Colonic mucosa (tissue), 4 donors: ENCODE measurements at places on chromosomes 6 and 20.

DNA sequence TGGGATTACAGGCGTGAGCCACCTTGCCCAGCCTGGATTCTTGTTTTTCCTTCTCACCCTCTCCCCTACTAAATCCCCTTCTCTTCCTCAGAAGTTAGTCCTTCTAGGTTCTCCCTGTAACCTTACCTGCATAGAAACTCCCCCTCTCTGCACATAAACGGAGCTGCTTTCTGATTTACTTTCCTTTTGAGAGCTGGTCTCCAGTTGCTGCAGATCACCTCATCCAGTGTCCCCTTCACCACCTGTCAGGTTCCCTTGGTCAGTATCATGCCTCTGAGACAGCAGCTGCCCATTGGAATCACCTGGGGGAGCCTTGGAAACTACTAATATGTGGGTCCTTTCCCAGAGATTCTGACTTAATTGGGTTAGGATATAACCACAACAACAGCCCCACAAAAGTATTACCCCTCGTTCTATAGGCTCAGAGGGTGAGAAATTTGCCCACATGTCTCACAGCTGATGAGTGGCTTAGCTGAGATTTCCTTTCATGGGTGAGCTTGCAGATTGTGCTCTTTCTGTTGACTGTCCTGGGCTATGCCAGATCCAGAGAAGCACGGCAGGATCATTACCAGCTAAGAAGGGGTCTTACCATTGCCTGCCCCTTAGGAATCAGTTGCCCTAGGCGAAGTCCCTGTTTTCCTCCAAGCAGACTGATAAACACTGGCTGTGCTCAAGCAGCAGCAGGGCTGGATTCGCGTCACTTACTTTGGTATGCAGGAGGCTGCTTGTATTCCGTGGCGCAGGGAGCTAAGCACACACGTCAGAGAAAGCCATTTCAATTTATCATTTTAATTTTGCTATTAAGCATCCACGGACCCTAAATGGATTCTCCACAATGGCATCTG, 51.3 kb downstream of the AKAP12 start:
- DNase-seq = peak; percentile 22

DNA sequence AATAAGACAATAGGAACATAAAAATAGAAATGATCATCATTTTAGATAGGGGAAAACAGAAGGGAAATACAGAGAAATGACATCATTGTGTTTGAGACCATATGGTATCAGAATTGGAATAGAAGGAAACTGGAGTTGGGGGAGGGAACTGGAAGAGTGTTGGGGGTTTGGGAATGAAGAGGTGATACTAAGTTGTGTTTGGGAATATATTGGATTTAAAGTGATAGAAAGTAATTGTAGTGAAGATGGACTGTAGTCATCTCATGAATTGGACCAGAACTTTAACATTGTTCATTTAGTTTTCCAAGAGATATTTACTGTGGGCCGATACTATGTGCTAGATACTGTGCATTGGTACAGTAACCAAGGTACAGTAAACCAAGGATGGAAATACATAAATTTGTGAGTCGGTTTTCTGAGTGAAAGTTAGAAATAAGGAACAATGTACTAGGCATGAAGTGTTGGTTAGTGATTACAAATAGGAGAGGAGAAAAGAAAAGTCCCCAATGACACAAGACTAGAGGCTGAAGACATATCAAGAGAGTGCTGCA, 32.3 kb downstream of the KCNQ5 start:
- no peak for DNase-seq

- no peak for DNase-seq
Measured at GRCh38 chr20:14951105-14951504, 613.7 kb upstream of the FLRT3 start.

DNA sequence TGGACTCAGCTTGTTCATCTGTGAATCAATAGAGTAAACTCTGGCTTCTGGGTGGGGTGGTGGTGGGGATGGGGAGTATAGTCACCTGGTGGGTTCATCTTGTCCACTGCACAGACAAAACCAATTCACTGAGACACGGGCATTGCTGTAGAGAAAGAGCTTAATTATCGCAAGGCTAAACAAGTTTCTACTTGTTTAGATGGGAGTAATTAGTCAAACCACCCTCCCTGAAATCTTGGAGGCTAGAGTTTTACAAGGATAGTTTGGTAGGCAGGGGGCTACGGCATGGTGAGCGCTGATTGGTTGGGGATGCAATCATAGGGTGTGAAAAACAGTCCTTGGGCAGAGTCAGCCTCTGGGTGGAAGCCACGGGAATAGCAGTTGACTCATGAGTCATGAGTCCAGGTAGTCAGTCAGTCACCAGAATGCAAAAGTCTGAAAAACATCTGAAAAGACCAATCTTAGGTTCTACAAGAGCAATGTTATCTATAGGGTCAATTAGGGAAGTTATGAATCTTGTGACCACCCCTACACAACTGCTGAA, 77.8 kb downstream of the STMND1 start:
- no peak for DNase-seq

DNA sequence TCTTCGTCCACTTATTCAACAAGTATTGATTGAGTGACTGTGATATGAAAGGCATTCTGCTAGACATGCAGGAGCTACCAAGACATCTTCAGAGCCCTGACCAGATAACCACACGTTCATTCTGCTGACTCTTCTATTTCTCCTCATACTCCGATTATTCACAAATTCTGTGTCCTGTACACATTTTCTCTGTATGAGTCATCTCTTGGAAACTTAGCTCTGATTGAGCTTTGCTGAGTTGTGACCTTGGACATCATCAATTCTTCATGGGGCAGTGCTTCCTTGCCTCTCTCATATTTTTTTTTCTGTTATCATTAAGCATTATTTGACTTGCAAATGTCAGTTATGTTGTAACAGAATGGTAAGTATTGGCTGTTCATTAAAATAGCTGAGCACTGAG, 351.6 kb upstream of the CNR1 start:
- no peak for DNase-seq

GRCh38 chr6:71228461-71229041, 60.1 kb upstream of the OGFRL1 start:
- DNase-seq = no peak

DNA sequence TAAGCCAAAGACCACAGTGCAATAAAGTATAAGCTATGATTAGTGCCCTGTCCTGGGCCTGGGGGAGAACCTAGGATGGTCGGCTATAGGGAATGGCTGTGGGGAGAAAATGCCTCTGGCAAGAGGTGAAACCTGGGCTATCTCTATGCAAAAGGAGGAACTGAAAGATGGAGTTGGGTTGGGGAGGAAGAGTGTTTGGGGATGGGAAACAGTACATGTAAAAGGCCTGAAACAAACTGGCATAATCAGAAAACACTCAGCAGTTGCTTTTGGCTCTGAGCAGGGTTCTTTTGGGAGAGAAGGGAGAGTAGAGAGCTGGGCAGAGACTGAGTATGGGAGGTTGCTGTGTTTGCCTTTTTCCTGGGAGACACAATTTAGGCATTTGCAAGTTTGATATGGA, 31.9 kb upstream of the FUCA2 start:
- no peak for DNase-seq

- DNase-seq = peak; percentile 37
Measured at GRCh38 chr6:13485923-13486562, 1.4 kb downstream of the GFOD1 start.

GRCh38 chr6:122050242-122050755, 349.2 kb upstream of the HSF2 start:
- DNase-seq = no peak

DNA sequence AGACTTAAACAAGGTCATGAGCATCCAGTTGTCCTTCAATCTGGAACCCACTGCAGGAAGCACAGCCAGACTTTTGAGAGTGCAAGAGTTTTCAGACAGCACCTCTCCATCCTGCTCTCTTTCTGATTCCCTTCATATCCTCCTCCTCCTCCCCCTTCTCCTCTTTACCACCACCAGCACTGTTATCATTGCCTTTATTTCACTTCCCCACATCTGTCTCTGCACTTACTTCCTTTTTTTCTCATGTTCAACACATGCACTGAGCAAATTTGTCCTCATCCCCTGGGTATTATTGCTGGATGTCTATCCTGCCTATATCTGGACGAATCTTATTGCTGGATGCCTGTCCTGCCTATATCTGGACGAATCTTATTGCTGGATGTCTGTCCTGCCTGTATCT, 554.8 kb downstream of the DHX35 start:
- DNase-seq = no peak

DNA sequence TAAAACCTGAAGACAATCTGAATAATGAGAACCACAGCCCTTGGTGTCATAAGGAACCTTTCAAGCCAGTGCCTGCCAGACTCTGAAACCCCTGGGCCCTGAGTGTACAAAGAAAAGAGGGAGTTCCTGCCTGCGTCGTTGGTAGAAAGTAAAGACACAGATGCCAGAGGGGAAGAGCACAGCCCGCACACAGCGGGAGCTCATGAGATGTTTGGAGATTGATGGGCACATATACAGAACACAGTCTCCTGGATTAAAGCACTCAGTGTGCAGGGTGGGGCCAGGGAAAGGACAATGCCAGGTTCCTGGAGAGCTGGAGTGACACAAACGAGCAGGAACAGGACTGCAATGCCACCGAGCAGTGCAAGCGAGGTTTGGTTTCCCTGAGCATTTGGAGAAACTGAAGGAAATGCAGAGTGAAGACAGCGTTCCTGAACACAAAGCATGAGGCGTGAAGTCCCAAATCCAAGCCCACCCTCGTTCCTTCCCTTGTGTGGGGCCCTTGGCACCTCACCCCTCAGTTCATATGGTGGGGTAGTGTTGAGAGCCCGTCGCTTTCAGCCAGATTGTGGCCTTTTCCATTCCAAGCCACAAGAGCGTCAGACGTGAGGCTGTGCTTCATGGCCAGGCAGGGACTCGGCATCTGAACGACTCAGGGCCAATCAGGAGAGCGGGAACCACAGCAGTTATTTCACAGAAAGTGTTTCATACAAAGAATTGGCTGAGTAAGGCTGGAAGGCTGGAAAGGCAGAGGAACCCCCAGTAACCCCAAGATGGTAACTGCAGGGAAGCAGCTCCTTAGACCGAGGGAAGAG, 41.0 kb upstream of the RPS6KA2 start:
- DNase-seq = no peak

DNA sequence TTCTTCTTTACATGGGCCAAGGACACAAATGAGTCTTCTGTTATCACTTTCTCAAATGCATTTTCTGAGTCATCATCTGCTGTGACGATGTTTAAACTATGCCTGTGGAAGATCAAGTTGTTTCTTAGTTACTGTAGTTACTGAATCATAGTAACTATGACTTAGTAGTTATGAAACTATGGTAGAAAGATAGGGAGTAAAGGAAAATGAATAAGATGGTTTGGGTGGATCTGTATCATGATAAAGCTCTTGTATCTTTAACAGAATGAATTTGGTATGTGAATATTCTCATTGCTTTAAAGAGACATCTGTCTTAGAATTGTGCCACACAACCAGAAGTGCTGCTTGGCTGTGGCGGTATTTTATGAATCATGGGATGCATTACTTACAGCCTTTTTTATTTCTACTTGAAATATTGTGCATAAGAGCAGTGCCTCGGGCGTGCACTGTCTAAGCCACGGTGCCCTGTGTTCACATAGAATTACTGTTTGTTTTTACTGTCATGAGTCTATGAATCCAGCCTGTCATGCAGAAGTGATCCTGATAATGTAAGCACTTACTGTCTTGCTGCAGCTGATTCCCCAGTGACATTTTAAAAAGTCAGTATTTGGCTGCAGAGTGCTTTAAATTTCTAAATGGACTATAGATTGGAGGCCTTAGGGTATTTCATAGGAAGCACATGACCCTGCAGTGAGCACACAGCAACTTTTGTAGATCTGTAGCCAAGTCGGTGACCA, 215.2 kb downstream of the TMEM242 start:
- DNase-seq = no peak

- DNase-seq = no peak
Measured at GRCh38 chr6:136987526-136987925, 57.2 kb downstream of the IL20RA start.

GRCh38 chr6:109083657-109084056, 11.0 kb downstream of the SESN1 start:
- no peak for DNase-seq

DNA sequence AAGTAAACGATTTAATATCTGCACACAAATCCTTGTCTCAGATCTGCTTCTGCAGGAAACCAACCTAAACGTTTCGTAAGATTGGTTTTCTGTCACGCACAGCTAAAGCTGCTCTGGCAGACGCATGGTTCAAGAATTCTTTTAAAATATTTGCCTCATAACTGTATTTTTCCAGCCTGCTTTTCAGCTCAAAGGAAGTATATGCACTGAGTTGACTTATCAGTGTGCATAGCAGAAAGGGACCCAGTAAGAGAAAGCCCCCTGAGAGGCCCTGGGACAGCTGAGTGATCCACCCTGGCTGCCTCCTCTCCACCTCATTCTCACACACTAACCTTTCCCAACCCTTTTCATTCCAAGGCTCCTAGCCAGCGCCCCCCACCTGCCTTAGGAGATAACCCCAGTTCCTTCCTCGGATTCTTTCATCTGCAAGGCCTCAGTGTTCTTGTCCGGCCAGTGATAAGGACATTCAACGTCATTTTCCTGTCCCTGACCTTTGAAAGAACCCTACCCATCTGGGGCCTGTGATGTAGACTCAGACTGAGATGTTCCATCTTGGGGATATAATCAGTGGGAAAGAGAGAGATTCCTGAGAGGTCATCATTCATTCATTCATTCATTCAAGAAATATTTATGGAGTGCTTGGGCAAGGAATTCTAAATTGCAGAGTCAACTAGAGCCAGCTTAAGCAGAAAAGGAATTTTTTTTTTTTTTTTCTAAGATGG, 22.4 kb upstream of the SLC9A8 start:
- DNase-seq = no peak

- no peak for DNase-seq
Measured at GRCh38 chr20:19095762-19096161, 116.7 kb upstream of the SLC24A3 start.

DNA sequence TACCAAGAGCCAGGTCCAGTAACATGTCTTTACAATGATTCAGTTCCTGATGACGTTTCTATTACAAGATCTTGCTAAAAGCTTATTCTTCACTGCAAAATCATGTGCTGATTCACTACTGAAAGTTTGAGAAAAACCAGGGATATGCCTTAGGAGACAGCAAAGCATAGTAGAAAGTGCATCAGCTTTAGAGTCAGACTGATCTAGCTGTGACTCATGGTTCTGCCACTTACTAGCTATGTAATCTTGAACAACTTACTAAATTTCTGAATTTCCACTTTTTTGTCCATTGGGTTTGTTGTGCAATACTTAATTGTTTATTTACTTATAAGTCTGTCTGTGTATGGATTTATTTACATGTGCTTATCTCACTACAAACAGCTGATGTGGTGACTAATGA, 198.5 kb upstream of the RSPO3 start:
- no peak for DNase-seq

DNA sequence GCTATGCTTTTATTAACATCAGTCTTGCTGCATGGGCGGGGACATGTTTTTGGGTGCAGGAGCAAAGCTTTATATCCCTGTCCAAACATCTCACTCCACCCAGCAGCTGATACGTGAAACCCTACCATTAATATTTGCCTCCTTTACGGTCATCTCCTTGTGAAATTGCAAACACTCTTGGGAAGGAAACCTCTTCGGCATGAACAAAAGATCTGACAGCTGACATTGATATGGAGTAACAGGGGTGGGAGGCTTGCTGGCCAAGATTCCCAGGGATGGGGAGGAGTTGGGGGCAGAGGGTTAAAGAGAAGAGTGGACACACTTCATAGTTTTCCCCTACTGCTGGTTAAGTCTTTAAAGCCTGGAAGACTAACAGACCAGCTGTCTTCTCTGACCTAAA, 22.2 kb upstream of the VEGFA start:
- DNase-seq = no peak
